Stomach (tissue), 19 donors: ENCODE measurements at places on chromosomes 11 and 22. TPM values are rescaled to one million over a fixed set of nuclear protein-coding genes. Genes with fewer than 3 reads are reported as not detected.

DNA sequence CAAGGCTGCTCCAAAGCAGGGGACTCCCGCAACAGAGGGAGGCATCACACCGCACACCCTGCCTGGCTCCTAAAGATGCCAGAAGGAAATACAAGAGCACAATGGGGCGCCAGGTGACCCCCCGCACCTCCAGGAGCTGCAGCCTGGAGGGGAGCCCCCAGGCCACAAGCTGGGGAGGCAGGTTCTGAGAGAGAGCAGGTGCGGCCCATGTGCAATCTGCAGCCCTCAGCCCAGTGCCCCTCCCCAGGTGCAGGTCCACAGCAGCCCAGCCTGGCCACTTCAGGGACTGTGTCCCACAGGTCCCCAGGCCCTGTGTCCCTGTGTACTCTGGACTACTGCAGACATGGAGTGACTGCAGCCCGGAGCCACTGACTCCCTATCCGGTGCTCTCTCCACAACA, 13.1 kb downstream of the WNT7B start:
- H3K4me1 ChIP-seq: no peaks in the 10 kb centered on the region
- H3K36me3 ChIP-seq: no peaks in the 10 kb centered on the region
- no peak overlapping the region for H3K27ac ChIP-seq
- H3K4me3 ChIP-seq: no peak overlapping the region
- DNase-seq: no peak
- H3K27me3 ChIP-seq: no peaks in the 10 kb centered on the region

Gene OR52I2
- not detected for total RNA-seq

- DNase-seq: no peak
- no peak overlapping the region for H3K4me3 ChIP-seq
- peaks cover 17% of the 10 kb centered on the region for H3K4me1 ChIP-seq
Measured at GRCh38 chr11:12291766-12292165, 85.6 kb upstream of the PARVA start.

DNA sequence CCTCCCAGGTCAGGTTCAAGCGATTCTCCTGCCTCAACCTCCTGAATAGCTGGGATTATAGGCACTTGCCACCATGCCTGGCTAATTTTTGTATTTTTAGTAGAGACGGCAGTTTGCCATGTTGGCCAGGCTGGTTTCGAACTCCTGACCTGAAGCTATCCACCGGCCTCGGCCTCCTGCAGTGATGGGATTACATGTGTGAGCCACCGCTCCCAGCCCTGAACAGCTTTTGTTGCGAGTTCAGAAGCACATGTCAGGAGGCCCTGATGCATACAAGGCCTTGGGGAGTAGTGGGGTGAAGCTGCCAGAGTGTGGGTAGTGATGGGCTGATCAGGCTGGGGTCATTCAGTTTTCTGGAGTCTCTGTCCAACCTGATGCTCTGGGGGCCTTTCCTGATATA, 117.0 kb upstream of the C11orf87 start:
- no peaks in the 10 kb centered on the region for H3K36me3 ChIP-seq
- no peaks in the 10 kb centered on the region for H3K4me1 ChIP-seq
- H3K27ac ChIP-seq: no peak overlapping the region
- H3K4me3 ChIP-seq: no peak overlapping the region
- no peaks in the 10 kb centered on the region for H3K27me3 ChIP-seq
- DNase-seq: no peak

GRCh38 chr11:94276943-94277342, 27.4 kb upstream of the IZUMO1R start:
- H3K4me1 ChIP-seq: no peaks in the 10 kb centered on the region
- no peaks in the 10 kb centered on the region for H3K36me3 ChIP-seq
- DNase-seq: no peak
- no peaks in the 10 kb centered on the region for H3K27me3 ChIP-seq
- H3K4me3 ChIP-seq: no peak overlapping the region

Gene APOA1
- total RNA-seq: 0.87 TPM

- no peaks in the 10 kb centered on the region for H3K4me1 ChIP-seq
- H3K4me3 ChIP-seq: no peak overlapping the region
- H3K36me3 ChIP-seq: no peaks in the 10 kb centered on the region
- DNase-seq: no peak
Measured at GRCh38 chr11:30091246-30091645, 74.4 kb upstream of the KCNA4 start.

DNA sequence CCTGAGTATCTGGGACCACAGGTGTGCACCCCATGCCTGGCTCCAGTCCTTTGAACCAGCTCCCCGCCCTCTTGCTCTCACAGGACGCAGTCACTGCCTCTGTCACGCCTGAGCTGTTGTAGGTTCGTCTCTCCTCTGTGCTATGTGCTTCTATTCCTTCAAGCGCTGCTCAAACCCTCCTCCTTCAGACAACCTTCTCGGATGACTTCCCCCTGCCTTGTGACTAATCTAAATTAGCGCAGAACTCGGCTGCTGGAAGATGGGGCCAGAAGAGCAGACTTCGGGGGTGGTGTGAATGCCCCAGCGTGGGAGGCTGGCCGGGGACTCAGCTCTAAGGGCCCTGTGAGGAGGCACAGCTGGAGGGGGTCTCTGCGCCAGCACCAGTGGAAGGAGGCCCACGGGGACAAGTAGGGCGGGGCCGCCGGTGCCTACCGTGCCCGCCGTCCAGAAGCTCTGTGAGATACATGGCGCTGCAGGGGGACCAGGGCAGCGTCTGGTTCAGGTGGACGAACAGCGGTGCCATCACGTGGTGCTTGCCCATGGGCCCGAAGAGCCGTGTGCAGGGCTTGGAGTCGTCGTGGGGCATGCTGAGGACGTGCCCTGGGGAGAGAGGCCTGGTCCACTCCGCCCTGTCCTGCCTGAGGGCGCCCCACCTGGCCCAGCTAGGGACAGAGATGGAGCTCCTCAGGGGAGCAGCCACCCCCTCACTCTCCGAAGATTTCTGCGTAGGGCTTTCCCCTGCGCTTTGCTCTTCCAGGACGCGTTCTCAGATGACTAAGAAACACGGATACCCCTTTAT, 12.5 kb downstream of the ADAMTS8 start:
- H3K4me3 ChIP-seq: no peak overlapping the region
- peaks cover 3% of the 10 kb centered on the region for H3K36me3 ChIP-seq
- peaks cover 21% of the 10 kb centered on the region for H3K27me3 ChIP-seq
- no peak for DNase-seq

Gene OR4C12
- not detected for total RNA-seq

GRCh38 chr22:39513791-39514190, 6.6 kb upstream of the ATF4 start:
- no peak for DNase-seq
- H3K4me1 ChIP-seq: peaks cover 8% of the 10 kb centered on the region
- H3K36me3 ChIP-seq: peaks cover 56% of the 10 kb centered on the region
- H3K27ac ChIP-seq: no peak overlapping the region
- H3K27me3 ChIP-seq: no peaks in the 10 kb centered on the region
